Femur (tissue), 1 donor: ENCODE measurements at places on chromosomes 12 and 14.

DNA sequence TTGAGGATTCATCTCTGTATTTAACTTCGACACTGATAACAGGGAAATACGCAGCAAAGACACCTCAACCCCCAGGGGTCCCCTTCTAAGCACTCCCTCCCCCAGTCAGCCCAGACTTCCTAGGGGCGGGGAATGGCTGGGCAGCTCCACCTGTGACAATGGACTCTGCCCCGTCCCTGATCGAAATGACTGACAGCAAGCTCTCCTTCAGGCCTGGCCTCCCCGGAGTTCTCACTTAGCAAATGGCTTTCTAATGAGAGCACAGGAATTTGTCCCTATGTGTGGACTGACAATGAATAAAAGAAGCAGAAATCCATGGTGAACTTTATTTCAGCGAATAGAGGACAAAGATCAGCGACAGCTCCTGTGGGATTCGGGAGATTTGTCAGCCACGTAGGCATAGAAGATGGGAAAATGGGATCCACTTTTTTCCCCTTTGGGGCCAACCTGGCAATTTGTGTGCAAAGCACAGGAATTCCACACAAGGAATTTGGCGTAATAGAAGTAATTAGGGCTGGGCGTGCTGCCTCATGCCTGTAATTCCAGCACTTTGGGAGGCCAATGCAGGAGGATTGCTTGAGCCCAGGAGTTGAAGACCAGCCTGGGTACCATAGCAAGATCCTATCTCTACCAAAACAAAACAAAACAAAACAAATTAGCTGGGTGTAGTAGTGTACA lies 63.8 kb downstream of the TNFAIP2 start:
- no peak for DNase-seq

GRCh38 chr14:95413289-95414215 lies 93.8 kb upstream of the CLMN start:
- DNase-seq = no peak

- DNase-seq = no peak
These were observed at the start of gene TDRD9 for GRCh38 chr14:103928011-103928890. Gene TDRD9 (plus strand): TSS chr14:103928456. CDS start chr14:103928510, 54 bp downstream.

DNA sequence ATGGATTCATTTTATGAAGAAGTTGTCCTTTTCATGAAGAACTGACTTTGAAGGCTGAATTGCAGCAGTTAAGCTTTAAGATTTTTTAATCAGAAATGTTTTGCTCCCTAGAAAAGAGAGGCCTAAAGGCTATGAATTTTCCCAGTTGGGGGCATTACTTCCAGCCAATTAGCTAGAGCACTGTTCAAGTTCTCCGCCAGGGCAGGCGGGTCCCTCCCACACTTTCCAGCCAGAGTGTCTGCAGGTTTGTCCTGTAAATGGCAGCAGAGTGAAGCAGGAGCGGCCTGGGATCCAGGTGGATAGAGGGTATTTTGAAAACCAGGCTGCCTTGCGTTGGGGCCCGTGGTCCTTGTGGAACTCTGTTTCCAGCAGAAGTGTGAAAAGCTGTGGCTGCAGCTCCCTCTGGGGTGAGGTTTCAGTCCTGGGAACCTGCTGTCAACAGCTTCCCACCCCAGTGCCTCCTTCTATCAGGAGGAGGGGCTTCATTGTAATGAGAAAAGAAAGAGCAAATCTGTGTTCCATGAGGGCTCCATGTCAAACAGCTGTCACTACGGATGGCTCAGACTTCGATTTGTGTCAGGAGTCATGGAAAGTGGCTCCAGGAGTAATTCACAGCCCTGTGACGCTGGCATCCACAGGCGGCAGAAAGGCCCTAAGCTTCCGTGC lies 210.7 kb upstream of the TMEM132C start:
- DNase-seq = no peak

- no peak for DNase-seq
These were observed 20.3 kb downstream of the DCAF5 start for GRCh38 chr14:69132513-69133181.

DNA sequence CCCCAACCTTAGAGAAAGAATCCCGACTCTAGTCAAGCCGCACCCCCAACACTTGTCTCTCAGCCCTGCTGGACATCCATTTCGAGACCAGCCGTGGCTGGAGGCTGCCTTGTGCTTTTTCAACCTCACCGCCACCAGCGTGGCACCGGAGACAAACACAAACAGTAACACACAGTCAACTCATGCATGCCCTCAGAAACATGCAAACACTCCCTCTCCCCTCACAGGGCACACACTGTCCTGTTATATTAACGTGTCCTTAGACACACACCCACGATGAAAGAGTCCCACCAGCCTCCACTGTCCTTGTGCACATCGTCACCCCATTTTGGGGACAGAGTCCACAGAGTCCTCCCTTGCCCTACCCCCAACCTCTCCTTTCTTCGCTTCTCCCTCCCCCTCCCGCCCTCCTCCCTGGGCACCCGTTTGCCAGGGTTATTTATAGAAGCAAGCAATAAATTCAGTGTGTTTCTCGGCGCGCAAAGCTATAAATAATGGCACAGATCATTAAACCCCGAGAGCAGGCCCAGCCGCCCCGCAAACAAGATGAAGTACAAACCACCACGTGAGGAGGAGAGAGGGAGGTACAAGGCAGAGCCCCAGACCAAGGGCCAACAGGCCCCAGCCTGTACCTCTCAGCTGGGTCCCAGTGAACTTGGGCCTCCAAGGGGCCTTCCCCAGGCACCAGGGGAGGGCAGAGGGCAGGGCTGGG lies 27.9 kb downstream of the SMUG1 start:
- DNase-seq = no peak

DNA sequence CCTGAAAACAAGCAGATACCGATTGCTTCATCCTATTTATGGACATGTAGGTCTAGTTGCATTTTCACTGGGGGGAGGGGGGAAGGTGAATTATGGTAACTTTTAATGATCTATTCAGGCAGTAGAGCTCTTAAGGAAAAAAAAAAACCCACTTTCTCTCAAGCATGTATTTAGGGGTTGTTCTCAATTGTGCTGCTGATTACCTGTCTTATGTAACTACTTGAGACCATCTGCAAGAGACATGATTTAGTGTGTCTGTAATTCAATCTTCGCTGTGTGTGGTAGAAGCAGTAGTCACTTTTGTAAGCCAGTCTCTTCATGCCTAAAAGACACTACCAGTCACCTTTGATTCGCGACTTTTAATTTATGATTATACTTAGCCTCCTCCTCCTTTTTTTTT lies 8.9 kb downstream of the CALM1 start:
- no peak for DNase-seq

DNA sequence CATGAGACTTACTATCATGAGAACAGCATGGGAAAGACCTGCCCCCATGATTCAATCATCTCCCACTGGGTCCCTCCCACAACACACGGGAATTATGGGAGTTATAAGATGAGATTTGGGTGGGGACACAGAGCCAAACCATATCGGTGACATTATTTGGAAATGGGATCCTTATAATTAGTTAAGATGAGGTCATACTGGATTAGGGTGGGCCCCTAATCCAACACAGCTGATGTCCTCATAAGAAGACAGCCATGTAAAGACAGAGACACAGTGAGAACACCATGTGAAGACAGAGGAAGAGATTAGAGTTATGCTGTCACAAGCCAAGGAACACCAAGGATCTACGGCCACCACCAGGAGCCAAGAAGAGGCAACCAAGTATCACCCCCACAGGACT lies 161.7 kb downstream of the SPTSSA start:
- DNase-seq = no peak

DNA sequence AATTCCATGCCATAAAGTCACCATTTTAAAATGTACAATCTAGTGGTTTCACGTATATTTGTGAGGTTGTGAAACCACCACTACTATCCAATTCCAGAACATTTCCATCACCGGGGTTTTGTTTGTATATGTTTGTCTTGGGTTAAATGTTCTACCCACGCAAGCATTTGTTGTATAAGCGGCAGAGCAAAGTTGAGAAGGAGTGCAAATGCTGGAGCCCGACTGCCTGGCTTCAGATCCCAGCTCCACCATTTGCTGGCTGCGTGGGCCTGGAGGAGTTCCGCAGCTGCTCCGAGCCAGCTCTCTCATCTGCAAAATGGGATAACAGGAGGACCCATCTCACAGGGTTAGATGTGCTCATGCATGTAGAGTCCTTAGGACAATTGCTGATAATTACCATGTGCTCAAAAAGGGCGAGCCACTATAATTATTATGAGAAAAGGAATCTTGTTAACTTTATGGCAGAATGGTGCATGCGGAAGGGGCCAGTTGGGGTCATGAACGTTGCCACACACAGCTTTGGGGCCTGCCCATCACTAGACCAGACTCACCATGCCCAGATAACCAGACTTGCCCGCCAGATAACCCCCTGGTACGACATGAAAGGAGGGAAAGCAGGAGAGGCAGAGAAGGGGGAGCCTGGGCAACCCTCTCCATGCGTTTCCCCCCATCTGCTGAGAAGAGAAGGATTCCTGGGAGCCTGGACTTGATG lies 6.4 kb downstream of the ACTN1 start:
- no peak for DNase-seq

DNA sequence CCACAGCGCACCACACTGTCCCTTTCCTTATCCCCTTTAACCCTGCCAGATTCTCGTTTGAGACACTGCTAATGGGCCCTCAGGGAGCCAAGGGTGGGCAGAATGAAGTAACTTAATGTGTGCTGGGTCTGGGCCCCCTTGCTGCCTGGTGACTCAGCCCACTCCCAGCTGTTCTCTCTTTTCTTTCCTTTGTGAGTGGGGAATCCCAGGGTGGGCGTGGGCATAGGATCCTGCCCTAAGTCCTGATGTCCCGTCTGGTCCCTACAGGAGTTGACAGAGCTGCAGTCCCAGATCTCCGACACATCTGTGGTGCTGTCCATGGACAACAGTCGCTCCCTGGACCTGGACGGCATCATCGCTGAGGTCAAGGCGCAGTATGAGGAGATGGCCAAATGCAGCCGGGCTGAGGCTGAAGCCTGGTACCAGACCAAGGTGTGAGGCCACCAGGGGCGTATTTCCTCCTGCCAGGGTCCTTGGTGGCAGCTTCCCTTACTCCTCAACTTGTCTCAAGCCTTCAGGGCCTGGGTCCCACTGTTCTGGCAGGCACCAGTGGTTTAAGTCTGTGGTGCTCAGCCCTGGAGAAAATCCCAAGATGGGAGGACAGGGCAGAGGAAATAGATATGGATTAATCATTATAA lies 8.3 kb downstream of the KRT7 start:
- DNase-seq = no peak

- no peak for DNase-seq
These were observed 17.2 kb upstream of the CDK2AP1 start for GRCh38 chr12:123288751-123289346.

DNA sequence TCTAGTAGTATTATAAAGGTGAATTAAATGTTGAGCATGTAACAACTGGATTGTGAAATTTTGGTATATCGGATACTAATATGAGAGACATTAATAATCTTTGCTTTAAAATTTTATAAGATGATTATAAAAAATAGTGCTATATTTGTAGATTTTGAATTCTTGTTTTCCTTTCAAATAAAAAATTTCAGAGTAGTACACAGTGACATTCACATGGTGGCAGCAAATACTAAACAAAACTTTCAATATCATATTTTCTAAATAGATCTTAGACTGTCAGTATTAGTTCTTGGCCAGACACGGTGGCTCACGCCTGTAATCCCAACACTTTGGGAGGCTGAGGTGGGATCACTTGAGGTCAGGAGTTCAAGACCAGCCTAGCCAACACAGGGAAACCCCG lies 166.0 kb downstream of the NAV3 start:
- no peak for DNase-seq

DNA sequence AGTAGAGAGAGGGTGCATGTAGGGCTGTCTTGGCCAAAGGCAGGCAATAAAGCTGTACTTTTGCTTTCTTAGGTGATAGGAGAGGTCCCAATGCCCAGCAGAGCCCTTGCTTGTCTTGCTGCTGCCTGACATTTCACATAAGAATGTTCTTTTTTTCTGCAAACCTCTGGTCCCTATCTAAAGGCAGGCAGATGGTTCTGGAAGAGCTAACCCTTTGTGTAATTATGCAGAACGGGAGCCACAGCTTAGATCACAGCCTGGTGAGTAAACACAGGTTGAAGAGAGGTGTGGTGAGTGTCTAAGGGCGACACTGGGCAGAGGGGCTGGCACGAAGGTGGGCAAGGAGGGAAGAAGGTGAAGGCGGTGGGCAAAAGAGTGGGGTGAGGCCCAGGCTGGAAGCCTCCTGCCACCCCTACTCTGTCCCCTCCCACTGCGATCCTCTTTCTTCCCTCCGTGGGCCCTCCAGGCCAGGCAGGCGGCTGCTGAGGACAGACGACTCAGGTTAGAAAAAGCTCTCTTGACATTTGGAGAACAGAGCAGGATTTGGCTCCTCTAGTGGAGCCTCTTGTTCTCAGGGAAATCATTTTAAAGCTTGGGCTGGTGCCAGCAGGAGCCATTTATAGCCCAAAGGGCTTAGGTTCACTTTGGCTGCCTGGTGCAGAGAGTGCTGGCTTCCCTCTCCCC lies 42.8 kb downstream of the PRMT8 start:
- DNase-seq = peak; percentile 37

- no peak for DNase-seq
These were observed 145.6 kb upstream of the TMTC1 start for GRCh38 chr12:29929295-29929694.

- no peak for DNase-seq
These were observed 1147.2 kb downstream of the VRK1 start for GRCh38 chr14:97944380-97944779.

GRCh38 chr12:47054659-47055058 lies 24.8 kb upstream of the PCED1B start:
- DNase-seq = no peak

GRCh38 chr12:94263011-94263811 lies 114.8 kb downstream of the PLXNC1 start:
- DNase-seq = no peak

- peak; percentile 42 for DNase-seq
These were observed at the start of gene CEP170B for GRCh38 chr14:104865081-104865630. Gene CEP170B (plus strand): TSS chr14:104865268. CDS start chr14:104868451, 3,183 bp downstream.

DNA sequence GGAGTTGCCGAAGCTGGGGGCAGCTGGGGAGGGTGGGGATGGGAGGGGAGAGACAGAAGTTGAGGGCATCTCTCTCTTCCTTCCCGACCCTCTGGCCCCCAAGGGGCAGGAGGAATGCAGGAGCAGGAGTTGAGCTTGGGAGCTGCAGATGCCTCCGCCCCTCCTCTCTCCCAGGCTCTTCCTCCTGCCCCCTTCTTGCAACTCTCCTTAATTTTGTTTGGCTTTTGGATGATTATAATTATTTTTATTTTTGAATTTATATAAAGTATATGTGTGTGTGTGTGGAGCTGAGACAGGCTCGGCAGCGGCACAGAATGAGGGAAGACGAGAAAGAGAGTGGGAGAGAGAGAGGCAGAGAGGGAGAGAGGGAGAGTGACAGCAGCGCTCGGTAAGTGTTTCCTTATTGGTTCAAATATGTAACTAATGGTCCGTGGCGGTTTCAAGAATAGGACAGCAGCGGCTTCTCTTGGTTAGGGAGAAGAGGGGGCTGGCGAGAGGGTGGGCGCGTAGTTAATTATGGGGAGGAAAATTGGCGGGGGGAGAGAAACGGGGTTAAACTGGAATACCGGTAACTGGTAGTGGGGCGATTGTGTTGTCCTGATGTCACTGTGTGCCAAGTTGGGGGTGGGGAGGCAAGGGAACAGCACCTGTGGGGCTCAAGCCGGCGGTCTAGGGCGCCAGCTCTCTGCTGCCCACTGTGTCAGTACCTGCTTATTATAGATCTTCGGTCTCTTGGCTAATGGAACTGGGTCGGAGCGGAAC lies 8.4 kb downstream of the HOXC8 start:
- peak; percentile 72 for DNase-seq

GRCh38 chr12:115639648-115640012 lies 637.9 kb downstream of the MED13L start:
- no peak for DNase-seq
